ENCODE measurements at places on chromosomes 7 and 10.

DNA sequence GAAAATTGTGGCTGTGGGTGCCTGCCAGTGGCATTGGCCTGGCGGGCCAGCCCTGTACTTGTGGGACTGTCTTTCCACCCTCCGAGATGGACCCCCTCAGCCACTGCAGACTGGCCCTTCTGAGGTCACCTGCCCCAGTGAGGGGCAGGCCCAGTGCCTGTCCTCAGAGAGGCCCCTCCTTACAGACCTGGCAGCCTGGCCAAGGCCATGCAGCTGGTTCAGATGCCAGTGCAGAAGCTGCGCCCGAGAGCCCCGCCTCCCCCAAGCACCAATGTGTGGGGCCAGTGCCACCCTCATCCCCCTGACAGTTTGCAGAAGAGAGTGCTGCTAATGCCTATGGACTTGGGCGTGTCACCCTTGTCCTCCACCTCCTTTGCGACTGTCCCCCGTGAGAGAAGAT is 10.0 kb downstream of the ZNF316 start:
- DNase-seq = no peak

DNA sequence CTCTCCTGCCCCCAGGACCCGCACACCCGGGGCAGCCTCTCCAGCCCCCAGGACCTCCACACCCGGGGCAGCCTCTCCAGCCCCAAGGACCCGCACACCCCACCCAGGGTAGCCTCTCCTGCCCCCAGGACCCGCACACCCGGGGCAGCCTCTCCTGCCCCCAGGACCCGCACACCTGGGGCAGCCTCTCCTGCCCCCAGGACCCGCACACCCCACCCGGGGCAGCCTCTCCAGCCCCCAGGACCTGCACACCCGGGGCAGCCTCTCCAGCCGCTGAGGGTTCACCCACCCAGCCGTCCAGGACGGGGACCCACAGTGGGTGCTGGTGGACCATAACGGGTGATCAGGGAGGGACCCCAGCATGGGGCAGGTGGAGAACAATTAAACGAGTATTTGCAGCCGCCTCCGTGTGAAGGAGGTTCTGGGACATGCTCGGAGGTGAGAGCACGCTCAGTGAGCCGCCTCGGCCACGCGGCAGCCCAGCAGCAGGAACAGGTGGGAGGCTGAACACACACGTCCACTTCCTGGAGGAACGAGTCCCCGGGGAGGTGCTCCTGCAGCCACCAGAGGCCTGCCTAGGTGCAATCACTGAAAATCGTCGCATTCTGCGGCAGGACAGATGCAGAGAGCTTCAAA is 107.9 kb downstream of the PDGFA start:
- DNase-seq = no peak

- no peak for DNase-seq
Measured at GRCh38 chr7:112049555-112050249, 156.5 kb downstream of the DOCK4 start.

GRCh38 chr7:26180792-26181198 is 19.8 kb downstream of the HNRNPA2B1 start:
- no peak for DNase-seq

- DNase-seq = no peak
Measured at GRCh38 chr7:69588773-69589172, 9.5 kb upstream of the AUTS2 start.

GRCh38 chr10:63515002-63515763 is 6.0 kb upstream of the REEP3 start:
- no peak for DNase-seq

- DNase-seq = no peak
Measured at GRCh38 chr7:116357781-116358670, 141.5 kb upstream of the CAV2 start.

DNA sequence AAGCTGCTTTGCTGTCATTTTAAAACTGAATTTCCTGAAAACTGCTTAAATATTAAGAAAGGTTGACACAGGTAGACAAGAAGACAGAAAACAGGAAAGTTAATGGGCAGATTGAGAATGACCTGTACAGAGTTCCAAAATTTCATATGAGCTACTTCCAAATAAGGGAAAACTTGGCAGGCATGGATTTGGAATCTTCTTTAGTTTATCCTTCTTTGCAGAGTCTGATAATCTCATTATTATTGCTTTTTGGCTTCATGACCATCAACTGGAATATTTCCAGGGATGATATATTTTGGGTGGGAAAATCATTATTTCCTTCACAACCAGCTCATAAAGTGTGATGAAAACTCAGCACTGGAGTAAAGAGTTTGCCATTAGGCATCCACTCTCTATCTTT is 346.5 kb upstream of the NPVF start:
- no peak for DNase-seq

DNA sequence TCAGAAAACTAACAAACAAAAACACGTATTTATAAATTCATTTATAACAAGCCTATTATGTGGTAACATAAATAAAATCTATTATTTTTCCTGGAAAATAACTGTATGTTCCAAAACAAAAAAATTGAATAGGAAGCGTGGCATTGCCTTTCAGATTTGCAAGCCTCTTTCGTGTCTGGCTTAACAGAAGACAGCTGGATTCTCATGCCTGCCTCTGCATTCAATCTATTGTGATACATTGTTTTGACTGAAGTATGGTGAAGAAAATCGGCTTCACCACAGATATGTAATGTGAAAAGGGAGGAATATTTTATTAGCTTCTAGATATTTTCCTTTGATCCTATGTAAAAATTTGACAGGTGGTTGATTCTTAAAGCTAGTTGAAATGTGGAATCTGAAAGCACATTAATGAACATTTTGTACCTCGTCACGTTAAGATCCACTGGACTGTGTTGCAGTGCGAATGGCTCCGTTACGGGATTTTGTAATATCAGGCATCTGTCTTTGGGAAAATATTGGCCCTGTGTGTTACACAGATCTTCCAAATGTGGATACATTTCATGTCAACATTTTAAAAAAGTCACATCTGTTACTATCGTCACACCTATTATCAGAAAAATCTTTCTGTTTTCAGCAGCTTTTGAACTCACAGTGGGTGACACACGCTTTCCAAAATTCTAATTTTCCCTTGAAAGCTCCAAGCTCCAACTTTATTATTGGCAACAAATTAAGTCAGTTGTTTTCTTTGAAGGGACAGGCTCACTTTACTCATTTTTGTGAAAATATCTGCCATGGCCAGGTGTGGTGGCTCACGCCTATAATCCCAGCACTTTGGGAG is 26.2 kb downstream of the PALD1 start:
- DNase-seq = no peak

GRCh38 chr10:131702531-131703356 is 198.1 kb upstream of the PPP2R2D start:
- DNase-seq = no peak

DNA sequence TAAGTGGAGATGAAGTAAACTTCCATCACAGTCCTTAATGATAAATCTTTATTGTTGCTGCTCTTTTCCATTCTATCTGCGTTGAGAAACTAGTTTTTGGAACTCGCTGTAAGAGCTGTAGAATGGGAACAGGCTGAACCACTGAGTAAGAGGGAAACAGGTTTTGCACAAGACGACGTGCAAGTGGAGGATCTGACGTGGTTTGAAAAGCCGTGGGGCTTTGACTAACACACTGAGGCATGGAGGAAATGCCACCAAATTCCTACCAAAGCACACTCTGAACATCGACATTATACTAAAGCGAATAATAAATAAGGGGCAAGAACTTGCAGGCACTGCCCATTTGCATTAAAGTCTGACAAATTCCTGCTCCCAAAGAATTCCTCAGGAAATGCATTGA is 160.6 kb downstream of the KLF6 start:
- no peak for DNase-seq

GRCh38 chr10:131127610-131128009 is 183.9 kb downstream of the TCERG1L start:
- DNase-seq = no peak

DNA sequence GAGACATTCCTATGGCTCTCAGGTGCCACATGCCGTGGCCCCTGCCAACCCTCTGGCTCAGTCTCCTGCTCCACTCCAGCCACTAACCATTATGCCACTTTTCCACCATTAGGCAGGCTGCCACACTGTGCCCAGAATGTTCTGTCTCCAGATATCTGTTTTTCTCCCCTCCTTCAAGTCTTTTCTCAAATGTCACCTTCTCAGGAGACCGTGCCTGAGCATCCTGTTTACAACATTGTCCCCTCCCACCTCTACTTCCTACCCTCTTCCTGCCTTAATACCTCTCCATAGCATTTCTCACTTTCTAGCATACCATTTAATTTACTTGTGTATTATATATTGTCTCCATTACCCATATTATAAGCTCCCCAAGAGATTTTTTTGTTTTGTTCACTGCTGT is 162.5 kb upstream of the LYZL2 start:
- no peak for DNase-seq

GRCh38 chr10:87664276-87664701 is 4.6 kb downstream of the PAPSS2 start:
- no peak for DNase-seq

- DNase-seq = no peak
Measured at GRCh38 chr7:130293521-130293920, 560 bp downstream of the CPA4 start.

- no peak for DNase-seq
Measured at GRCh38 chr7:106869954-106870353, 4.9 kb downstream of the PIK3CG start.

DNA sequence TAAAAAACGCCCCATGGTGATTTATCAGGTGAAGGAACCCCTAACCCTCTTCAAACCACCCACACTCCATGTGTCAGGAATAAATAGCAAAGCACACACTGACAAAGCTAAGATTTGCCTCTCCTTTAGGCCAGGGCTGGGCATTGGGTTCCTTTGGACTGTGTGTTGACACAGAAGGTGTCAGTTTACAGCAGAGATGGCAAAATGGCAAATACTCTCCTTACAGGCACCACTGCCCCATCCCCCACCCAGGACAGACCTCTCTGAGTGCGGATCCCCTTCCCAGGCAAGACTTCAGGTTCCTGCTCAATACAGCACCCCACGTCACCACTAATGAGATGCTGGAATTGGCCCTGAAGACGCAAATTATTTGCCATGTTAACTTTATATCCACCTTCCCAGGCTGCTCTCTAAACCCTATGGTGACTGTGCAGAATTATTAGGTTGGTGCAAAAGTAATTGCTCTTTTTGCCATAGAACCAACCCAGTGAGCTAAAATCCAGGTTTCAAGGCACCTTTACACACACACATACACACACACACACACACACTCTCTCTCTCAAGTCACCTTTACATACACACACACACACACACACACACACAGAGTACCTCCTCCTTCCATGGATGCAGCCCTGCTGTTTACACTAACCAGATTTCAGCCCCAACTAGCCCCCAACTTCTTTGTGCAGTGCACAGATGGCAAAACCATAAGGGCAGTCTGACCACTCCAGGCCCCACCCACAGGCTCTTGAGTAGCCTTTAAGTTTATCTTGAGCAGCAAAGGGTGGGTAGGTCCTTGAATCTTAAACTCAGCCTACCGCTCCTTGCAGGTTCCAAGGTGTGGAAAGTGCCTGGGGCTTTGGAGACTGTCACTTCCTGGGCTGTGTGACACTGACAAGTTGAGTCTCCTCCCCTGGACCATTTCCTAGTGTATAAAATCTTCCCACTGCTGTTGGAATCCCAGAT is 4.0 kb upstream of the ZCCHC24 start:
- DNase-seq = no peak

DNA sequence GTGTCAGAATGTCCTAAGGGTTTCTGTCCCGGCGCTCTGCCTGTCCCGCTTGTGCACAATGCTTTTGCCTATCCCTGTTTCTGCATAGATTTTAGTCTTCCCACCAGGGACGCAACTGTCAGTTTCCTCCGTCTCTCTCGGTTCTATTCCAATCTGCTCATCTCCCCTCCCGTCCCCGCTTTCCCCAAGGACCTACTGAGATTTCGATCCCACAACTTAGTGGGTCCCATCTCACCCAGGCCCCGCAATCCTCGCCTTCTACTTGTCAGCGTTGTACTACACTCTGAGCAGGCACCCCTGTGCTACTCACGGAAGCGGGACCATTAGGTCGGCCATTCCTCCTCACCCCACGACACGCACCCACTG is 519 bp upstream of the ZNF655 start:
- DNase-seq = no peak

GRCh38 chr7:105387508-105388355 is 989 bp downstream of the SRPK2 start:
- DNase-seq = peak; percentile 25

DNA sequence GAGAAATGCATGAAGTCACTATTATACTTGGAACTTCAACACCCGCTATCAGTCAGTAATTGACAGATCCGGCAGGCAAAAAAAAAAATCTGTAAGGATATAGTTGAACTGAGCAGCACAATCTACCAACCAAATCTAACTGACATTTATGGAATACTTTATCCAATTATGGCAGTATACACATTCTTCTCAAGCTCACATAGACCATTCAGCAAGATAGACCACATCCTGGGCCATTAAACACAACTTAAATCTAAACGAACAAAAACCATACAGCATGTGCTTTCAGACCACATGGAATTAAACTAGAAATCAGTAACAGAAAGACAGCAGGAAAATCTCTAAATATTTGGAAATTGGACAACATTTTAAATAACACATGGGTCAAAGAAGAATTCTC is 112.7 kb downstream of the MPP7 start:
- DNase-seq = no peak

GRCh38 chr7:1977059-1977875 is 255.5 kb downstream of the MAD1L1 start:
- DNase-seq = no peak

DNA sequence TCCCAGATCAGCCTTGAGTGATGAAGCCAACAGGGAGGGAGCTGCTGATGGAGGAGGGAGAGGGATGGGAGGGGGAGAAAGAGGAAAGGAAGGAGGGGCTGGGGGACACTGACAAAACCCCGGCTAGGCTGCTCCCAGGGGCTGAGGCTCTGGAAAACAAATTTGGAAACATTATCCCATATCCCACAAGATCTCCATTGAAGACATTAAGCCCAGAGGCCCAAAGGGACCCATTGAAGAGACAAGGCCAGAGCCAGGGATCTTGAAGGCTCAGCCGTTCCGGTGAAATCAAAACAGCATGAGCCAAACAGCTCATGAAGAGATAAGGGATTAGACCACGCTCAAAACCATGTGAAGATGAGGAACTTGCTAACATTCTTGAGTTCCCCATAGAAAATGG is 184.3 kb upstream of the ITGB1 start:
- no peak for DNase-seq

DNA sequence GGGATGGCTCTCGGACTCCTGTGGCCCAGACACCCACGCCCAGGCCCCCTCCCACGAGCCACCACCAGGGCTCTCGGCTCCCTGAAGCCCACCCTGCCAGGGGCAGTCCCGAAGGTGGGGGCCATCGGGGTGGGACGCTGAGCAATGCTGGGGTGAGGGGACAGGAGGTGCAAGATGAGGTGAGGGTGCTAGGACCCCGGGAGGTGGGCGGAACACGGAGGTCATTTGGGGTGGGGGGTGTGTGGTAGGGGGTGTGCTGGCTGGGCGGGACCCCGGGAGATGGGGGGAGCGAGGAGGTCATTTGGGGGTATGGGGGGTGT is 17.0 kb upstream of the LFNG start:
- no peak for DNase-seq

GRCh38 chr7:73530800-73531199 is 8.7 kb upstream of the BAZ1B start:
- no peak for DNase-seq

GRCh38 chr10:106107706-106108105 is 1056.8 kb downstream of the SORCS1 start:
- no peak for DNase-seq

Data from amygdala (tissue), 56 donors.